ENCODE measurements at places on chromosomes 11 and 22. TPM values are rescaled to one million over a fixed set of nuclear protein-coding genes. Genes with fewer than 3 reads are reported as not detected.

DNA sequence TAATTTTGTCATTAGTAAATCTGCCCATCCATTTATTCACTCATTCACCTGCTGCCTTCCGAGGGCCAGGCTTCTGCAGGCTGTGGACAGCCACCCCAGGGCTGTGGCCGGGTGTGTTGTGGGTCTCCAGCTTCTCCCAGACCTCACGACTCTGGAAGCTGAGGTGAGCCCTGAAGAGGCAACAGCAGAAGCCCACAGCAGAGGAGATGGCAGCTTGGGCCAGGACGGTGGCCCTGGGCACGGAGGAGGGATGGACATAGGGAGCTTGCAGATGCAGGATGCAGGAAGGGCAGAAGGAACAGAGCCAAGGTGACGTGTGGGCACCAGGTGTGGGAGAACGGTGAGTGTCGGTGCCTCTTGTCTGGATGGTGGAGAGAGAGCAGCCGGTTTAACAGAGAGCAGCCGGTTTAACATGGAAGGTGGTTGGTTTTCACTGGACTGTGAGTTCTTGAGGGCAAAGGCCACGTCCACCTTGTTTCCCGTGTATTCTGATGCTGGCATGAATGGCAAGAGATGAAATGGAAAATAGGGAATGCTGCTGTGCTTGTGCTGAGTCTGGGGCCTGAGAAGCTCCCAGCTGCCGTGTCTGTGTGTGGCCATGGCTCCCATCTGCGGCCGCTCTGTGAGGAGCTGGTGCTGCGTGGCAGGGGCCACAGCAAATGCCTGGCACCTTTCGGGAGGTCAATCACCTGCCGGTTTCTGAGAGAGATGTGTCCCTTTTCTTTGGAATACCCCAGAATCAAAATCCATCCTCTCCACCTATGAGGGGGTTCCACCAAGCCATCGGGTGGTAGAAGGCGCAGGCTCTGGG, 669.9 kb downstream of the BRD1 start:
- no peak for DNase-seq

- DNase-seq: no peak
Measured at GRCh38 chr22:41442240-41442792, 4.3 kb downstream of the TOB2 start.

DNA sequence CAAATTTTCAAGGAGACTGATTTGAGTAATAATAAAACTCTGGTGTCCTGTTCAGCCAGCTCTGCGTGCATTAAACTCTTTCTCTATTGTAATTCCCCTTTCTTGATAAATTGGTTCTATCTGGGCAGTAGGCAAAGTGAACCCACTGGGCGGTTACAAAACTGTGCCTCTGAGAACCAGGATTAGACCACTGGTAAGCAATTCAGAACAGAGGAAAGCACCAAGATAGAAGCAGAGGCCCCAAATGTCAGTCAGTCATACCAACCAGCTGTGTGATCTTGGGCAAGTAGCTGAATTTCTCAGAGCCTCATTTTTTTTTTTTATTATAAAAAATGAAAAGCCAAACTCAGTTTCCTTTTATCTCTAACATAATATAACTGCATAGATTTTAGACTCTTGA, 54.9 kb downstream of the TRIM44 start:
- no peak for DNase-seq

DNA sequence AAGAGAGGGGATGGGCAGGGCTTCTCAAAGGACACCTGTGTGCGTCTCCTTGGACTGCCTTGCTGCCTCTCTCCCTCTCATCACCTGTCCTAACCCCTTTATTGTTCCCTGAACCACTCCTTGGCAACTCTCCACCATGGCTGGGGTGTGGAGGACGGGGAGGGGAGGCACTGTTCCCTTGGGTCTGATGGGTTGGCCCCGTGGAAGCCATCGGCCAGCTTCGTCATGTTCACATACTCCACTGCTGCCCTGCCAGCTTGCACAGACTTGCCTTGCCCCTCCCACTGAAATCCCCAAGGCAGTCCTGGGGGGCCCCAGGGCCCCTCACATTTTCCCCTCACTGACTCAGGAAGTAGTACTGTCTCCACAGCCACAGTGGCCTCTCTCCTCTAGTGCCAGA, 36.1 kb upstream of the LRRC32 start:
- DNase-seq: no peak

DNA sequence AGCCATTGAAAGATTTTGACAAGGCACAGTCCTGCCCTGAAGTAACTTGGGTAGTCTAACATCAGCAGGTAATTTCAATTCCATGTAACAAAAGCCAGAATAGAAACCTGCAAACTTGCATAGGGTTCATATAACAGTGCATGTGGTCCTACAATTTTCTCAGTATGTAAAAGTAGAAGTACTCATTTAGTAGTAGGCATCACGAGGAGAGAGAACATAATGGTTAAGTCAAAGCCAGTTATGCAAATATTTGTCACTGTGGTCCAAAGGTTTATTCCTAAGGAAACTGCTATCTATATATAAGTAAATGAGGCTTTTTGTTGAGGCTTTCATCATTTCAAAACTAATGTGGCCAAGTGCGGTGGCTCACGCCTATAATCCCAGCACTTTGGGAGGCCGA, 10.1 kb downstream of the ATP5MG start:
- no peak for DNase-seq

Gene IRAG1
- 123 TPM for total RNA-seq

Gene PHF5A
- total RNA-seq: 31.9 TPM

Gene CALCA
- not detected for total RNA-seq
